Vagina (tissue), 2 donors: ENCODE measurements at places on chromosomes 1 and 21.

DNA sequence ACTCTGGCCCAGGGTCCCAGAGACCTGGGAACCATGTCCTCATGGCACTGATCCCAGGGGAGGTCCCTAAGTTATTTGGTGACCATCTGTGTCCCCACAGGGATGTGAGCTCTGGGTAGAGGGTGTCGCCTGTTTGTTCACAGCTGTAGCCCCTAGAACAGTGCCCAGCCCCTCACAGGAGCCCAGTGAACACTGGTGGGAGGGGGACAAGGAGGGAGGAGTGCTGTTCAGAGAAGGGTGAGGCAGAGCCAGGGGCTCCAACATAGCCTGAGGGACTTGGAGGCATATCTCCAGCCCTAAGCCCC is 450.4 kb downstream of the MATN1 start:
- no peaks in the 10 kb centered on the region for H3K27me3 ChIP-seq
- H3K27ac ChIP-seq = no peak overlapping the region
- H3K4me1 ChIP-seq = no peaks in the 10 kb centered on the region
- no peak for DNase-seq
- no peaks in the 10 kb centered on the region for H3K36me3 ChIP-seq

GRCh38 chr1:234989019-234989418 is 139.6 kb downstream of the TOMM20 start:
- no peaks in the 10 kb centered on the region for H3K27me3 ChIP-seq
- no peak for DNase-seq
- H3K4me1 ChIP-seq = peaks cover 54% of the 10 kb centered on the region
- no peaks in the 10 kb centered on the region for H3K36me3 ChIP-seq
- H3K4me3 ChIP-seq = no peak overlapping the region
- H3K27ac ChIP-seq = peak overlapping the region; percentile 60

DNA sequence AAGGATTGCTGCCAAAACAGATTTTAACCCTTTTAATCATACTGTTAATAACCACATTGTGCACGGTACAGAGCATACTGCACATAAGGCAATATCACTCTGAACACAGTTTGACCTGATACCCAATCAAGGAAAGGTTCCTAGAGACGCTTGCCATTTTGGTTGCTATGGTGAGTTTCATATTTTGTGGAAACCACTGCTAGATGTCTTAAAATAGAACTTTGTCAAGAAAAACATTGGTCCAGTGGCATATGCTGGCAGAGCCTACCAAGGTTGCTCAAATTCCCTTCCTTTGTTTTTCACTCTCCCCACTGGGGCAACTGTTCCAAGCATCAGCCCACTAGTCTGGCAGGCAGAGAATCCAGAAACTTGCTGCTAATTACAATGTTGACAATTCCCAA is 114.8 kb upstream of the DPYD start:
- no peak overlapping the region for H3K27ac ChIP-seq
- H3K36me3 ChIP-seq = no peaks in the 10 kb centered on the region
- H3K4me1 ChIP-seq = no peaks in the 10 kb centered on the region
- no peaks in the 10 kb centered on the region for H3K27me3 ChIP-seq
- no peak overlapping the region for H3K4me3 ChIP-seq
- DNase-seq = no peak

DNA sequence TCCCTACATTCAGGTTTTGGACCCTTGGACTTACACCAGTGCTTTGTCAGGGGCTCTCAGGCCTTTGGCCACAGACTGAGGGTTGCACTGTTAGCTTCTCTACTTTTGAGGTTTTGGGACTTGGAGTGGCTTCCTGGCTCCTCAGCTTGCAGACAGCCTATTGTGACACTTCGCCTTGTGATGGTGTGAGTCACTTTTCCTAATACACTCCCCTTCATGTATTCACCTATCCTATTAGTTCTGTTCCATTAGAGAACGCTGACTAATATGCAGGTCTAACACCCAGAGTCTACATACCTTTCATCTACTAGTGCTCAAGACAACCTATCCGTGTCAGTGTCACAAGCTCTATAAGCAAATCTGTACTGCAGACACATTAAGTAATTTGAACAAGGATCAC is 605.3 kb downstream of the KCNT2 start:
- H3K27ac ChIP-seq = no peak overlapping the region
- no peaks in the 10 kb centered on the region for H3K36me3 ChIP-seq
- DNase-seq = no peak

GRCh38 chr1:207418351-207418750 is 35.8 kb upstream of the CR2 start:
- H3K36me3 ChIP-seq = no peaks in the 10 kb centered on the region
- DNase-seq = no peak
- no peaks in the 10 kb centered on the region for H3K4me1 ChIP-seq
- H3K27me3 ChIP-seq = no peaks in the 10 kb centered on the region

DNA sequence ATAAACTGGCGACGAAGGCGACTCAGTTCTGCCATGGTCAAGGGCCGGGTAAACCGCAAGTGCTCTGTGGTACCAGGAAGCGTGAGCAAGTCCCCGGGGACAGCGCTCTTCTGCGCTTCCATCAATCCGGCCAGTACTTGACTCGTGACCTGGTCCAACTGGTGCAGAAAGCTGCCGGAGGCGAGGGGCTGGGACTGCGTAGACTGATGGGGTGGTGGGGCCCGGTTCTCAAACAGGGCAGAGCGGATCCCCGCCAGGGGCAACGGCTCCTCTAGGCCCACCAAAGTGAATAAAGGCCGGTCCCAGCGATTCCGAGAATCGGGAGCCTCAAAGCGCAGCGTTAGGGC is 852 bp downstream of the KTI12 start:
- DNase-seq = no peak
- H3K36me3 ChIP-seq = no peaks in the 10 kb centered on the region
- H3K27ac ChIP-seq = peak overlapping the region; percentile 54
- peak overlapping the region; percentile 84 for H3K4me3 ChIP-seq
- peaks cover 30% of the 10 kb centered on the region for H3K4me1 ChIP-seq

DNA sequence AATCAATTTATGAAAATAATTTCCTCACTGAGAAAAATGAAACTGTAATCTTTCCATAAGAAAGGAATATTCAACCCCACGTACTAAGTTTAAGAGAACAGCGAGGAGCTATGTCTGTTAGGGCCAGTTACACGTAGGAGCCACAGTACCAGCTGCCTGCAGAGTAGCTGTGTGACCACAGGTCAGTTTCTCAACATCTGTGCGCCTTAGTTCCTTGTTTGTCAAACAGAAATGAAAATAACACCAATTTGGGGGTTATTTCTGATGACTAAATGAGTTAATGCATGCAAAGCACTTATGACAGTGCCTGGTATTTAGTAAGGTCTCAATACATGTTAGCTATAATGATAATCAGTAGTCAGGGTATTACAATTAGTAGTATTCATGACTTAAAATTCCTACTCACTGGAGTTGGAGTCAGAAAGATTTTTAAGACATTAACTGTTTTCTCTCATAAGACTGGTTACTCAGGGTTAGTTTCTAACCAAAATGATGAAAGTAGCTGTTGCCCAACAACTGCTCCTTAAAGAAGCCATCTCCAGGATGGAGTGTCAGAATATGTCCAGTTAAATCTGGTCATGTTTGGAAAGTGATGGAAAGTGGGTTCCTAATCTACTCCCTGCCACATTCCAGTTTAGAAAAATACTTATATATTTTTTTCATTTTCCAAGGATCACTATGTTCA is 85.8 kb upstream of the ZNF648 start:
- H3K36me3 ChIP-seq = no peaks in the 10 kb centered on the region
- H3K4me1 ChIP-seq = peaks cover 52% of the 10 kb centered on the region
- no peaks in the 10 kb centered on the region for H3K27me3 ChIP-seq
- DNase-seq = no peak

- H3K4me1 ChIP-seq = no peaks in the 10 kb centered on the region
- no peaks in the 10 kb centered on the region for H3K27me3 ChIP-seq
- no peak for DNase-seq
- H3K27ac ChIP-seq = no peak overlapping the region
- H3K36me3 ChIP-seq = no peaks in the 10 kb centered on the region
These were observed 15.3 kb downstream of the ADORA1 start for GRCh38 chr1:203142684-203143408.

DNA sequence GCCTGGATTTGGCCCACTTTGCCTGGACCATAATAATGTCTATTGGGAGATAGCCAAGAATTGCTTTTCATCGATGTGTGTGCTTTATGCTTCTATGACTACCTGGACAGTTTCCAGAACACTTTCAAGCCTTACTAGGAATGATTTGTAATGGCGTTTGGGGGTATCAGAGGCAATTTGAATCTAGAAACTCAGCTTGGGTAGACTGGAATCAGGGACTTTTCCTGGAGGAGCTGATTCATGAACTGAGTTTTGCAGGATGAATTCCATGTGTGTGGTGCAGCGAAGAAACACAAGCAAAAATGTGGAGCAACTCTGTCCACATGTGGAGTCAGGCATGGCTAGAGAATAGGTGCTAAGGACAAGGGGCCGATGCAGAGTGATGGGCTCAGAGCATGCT is 11.9 kb upstream of the TMEM61 start:
- H3K4me3 ChIP-seq = no peak overlapping the region
- H3K36me3 ChIP-seq = no peaks in the 10 kb centered on the region
- DNase-seq = no peak
- no peak overlapping the region for H3K27ac ChIP-seq

DNA sequence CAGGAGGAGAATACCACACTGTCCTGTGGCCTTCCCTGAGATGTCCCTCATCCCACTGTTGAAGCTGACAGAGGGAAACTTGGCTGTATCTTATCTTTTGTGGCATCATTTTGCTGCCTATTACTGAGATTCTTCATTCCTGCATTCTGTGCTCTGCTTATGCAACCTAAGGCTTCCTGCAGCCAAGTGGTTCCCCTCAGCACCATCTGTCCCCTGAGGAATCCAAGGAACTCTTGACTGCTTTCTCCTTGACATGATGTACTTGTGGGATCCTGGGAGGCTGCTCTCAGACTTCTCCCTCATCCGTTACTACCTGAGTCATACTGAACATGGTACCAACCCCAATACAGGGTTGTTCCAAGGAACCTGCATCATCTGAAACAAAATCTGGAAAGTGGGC is 21.1 kb upstream of the RIMKLA start:
- H3K4me3 ChIP-seq = no peak overlapping the region
- DNase-seq = no peak
- H3K27ac ChIP-seq = no peak overlapping the region
- no peaks in the 10 kb centered on the region for H3K27me3 ChIP-seq
- H3K4me1 ChIP-seq = no peaks in the 10 kb centered on the region
- H3K36me3 ChIP-seq = no peaks in the 10 kb centered on the region

- H3K27ac ChIP-seq = no peak overlapping the region
- DNase-seq = no peak
- H3K4me1 ChIP-seq = no peaks in the 10 kb centered on the region
- H3K27me3 ChIP-seq = no peaks in the 10 kb centered on the region
- H3K4me3 ChIP-seq = no peak overlapping the region
- H3K36me3 ChIP-seq = no peaks in the 10 kb centered on the region
These were observed 45.6 kb upstream of the GADD45A start for GRCh38 chr1:67639361-67639760.

GRCh38 chr1:66562561-66562960 is 28.6 kb downstream of the SGIP1 start:
- H3K4me3 ChIP-seq = no peak overlapping the region
- H3K4me1 ChIP-seq = peaks cover 40% of the 10 kb centered on the region
- no peaks in the 10 kb centered on the region for H3K27me3 ChIP-seq

DNA sequence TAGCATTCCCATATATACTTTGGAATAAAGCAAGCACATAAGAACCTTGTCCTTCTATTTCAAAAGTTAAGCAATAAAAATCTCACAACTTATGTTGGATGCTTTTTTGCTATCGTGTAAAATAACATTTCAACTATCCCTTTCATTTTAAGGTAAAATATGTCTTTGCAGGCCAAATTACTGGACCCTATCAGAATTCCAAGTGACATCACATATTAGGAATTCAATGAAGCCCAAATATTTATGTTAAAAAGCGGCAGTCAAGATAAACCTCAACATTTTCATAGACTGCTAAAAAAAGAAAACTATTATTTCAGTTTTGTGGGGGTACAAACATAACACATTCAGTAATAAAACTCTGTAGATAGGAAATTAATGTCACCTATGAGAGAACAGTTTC is 252.0 kb downstream of the KCTD3 start:
- H3K27ac ChIP-seq = no peak overlapping the region
- H3K4me3 ChIP-seq = no peak overlapping the region
- no peaks in the 10 kb centered on the region for H3K27me3 ChIP-seq
- no peak for DNase-seq

DNA sequence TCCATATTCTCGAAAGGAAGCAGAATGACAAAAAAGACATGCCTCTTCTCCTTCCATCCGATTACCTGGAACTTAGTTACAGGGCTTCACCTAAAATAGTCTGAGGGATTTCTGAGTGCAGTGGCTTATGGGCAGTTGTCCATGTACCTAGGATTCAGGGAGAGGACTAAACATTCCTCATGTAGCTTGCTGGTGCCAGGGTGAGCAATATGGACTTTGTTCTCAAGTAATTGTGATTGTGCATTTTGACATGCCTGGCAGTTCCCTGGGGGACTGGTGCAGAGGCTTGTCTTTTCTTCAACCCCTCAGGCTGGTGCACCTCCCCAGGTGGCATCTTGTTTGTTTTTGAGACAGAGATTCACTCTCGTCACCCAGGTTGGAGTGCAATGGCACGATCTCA is 6.1 kb upstream of the PSEN2 start:
- no peak for DNase-seq
- no peak overlapping the region for H3K27ac ChIP-seq
- no peaks in the 10 kb centered on the region for H3K4me1 ChIP-seq
- H3K36me3 ChIP-seq = no peaks in the 10 kb centered on the region

GRCh38 chr1:62111084-62111483 is 83.6 kb upstream of the L1TD1 start:
- H3K4me1 ChIP-seq = no peaks in the 10 kb centered on the region
- DNase-seq = no peak
- no peak overlapping the region for H3K4me3 ChIP-seq

GRCh38 chr1:31714442-31715086 is 10.7 kb upstream of the COL16A1 start:
- peak overlapping the region; percentile 90 for H3K27ac ChIP-seq
- DNase-seq = peak; percentile 93
- no peaks in the 10 kb centered on the region for H3K36me3 ChIP-seq
- H3K27me3 ChIP-seq = no peaks in the 10 kb centered on the region
- peaks cover 46% of the 10 kb centered on the region for H3K4me1 ChIP-seq
